ENCODE measurements at places on chromosomes 6 and 20. TPM values are rescaled to one million over a fixed set of nuclear protein-coding genes. Genes with fewer than 3 reads are reported as not detected.

GRCh38 chr20:49149281-49150045 lies 38.7 kb downstream of the STAU1 start:
- DNase-seq = no peak

The RIN2 gene
- total RNA-seq = 10.6 TPM

- no peak for DNase-seq
Observed at GRCh38 chr6:106182455-106182854, 96.3 kb downstream of the PRDM1 start.

DNA sequence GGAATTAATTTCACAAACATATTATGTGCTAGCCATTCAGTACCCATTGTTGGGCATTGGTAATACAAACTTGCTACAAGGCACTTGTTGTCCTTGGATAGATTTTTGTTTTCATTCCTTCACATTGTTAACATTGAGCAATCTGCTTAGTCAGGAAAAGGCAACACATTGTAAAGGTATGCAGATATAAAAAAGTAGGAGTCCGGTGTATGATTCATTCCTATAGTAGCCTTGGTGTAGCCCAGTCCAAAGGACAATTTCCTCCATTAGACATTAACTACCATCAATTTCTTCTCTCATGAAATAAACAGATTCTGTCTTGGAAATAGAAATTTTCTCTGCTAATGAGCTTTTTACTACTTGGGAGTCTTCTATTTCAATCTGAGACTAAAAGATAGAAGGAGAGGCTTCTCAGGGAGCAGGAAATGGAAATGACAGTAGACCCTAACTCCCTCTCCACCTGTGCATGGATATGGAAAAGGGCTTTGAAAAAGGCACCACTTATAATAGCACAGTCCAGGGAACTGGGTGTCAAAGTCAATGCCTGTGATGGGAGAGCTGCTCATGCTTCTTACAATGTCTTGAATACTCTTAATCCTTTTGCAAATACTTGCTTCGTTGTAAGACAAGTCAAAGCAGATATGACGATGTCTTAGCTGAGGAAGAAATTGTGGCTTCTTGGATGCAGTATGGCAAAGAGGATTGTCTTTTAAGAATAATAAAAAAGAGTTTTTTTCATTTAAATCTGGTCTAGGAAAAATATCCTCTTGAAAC lies 369.4 kb upstream of the CITED2 start:
- DNase-seq = peak; percentile 70

DNA sequence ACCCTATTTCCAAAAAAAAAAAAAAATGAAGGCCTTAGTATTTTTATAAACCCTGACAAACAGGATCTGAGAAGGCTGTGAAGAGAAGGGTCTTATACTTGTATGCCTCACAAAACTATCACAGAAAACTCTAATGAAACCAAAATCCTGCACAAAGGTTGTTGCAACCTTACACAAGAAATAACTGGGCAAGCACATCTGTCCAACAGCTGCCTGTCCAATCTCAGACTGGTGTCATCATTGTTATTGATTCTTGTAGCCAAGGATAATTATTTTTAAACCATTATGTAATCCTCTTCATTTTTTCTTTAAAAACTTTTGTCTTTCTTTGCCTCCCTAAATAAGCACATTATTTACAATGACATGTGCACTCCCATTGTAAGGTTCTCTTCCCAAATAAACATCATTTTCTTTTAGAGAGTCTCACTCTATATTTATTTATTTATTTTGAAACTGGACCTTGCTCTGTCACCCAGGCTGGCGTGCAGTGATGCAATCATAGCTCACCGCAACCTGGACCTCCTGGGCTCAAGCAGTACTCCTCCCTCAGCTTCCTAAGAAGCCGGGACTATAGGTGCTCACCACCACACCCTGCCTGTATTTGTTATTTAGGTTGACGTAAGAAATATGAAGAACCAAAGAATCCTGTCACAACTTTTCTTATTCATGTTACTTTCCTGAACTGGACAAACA lies 697.1 kb downstream of the DOK5 start:
- DNase-seq = peak; percentile 77

GRCh38 chr6:125197795-125198269 lies 44.3 kb downstream of the TPD52L1 start:
- peak; percentile 24 for DNase-seq

The HAO1 gene
- not detected for total RNA-seq

GRCh38 chr6:5827056-5827904 lies 179.4 kb downstream of the NRN1 start:
- no peak for DNase-seq

The LEMD2 gene
- total RNA-seq = 71.0 TPM

The COL9A3 gene
- total RNA-seq = 6.1 TPM

DNA sequence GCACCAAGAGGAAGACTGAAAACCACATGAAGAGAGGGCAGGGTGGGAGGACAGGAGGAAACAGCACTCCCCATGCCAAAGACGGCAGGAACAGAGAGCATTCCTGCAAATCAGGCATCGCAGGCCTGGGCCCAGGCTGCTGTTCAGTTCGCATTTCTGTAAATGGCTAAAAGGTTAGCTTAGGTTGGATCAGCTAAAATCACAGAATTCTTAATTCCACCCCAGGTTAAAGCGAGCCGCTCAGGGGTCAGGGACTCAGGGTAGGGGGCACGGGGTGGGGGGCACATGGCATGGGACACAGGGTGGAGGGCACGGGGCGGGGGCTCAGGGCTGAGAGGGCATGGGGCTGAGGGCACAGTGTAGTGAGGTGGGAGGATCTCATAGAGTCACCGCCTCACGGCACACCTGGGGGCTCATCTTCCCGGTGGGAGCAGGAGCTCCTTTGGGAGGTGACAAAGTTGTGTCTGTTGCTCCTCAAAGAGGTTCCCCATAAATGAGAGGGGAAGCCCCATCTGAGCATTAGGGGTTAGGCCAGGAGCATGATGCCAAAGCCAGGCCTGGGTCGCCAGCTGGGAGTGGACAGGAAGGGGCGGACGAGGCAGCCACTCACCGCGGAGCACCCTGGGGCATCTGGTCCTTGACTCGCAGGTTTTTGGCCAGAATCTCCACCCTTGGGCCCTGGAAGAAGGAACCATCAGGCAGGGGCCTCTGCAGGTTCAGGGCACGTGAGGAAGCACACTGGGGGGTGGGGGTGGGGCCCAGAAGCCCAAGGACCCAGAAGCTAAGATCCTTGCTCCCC lies 200.7 kb downstream of the PREX1 start:
- no peak for DNase-seq

The CDSN gene
- total RNA-seq = not detected

DNA sequence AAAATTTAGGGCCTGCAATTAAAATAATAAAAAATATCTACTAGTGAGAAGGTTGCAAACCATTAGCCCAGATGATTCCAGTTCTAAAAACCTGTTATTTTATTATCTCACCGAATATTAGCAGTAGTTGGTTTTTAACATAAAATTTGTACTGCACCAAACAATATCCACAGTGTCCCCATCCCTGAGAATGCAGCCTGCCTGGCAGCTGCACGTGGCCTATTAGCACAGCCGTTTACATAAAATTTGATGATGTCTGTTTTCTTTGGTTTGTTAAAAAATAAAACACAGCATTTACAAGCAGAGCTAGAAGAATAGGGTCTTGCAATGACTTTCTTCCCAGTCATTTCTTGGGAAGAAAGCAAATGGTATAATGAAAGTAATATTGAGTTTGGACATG lies 58.2 kb downstream of the FUT9 start:
- no peak for DNase-seq

GRCh38 chr6:8481727-8482126 lies 46.4 kb upstream of the SLC35B3 start:
- DNase-seq = peak; percentile 15

DNA sequence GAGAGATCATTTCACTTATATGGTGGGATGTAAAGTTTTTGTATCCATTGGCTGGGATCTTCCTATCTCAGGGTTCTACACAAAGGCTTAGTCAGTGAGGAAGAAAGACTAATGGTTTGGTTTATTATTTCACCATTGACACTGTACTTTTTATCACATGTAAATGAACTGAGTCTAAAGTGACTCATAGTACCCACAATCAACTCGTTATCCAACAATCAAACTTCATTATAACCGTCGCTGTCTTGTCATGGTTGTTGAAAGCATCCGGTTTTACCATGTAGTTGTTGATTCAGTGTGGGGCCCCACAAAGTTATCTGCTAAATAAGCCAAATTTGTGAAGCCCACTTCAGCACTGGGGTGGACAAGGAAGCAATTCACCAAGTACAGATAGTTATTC lies 55.8 kb upstream of the MTRF1L start:
- DNase-seq = peak; percentile 77

DNA sequence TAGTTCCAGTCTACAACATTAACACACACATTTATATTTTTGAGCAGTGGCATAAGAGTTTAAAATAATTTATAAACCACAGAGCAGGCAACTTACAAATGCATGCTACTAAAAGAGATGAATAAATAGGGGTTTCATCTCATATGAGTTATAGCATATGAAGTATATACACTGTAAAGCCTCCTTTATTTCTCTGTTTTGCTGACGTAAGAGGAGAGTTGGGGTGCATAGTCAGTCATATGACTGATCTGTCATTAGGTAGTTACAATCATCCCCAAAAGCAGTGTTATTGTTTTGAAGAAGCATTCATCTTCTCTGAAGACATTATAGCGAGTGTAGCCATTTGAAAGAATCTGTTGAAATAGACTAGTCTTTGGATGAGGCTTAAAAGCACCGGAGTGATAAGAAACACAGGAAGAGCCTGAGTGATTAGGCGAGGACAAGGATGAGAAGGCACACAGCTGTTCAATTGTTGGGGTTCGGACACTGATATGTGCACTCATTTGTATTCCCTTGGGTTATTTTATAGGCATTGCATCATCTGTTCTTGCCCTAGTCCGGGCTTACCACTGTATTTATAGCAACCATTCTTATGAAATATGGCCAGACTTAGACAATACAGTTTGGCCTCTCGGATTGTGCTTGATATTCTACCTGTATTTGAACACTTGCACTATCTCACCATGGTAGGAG lies 325.7 kb downstream of the SAMD5 start:
- DNase-seq = no peak

The ECT2L gene
- not detected for total RNA-seq

The YTHDF1 gene
- total RNA-seq = 14.4 TPM

The IL17A gene
- total RNA-seq = not detected

GRCh38 chr6:26286168-26286877 lies 78.7 kb upstream of the BTN3A2 start:
- peak; percentile 70 for DNase-seq

GRCh38 chr20:43820731-43821330 lies 93.8 kb upstream of the TOX2 start:
- no peak for DNase-seq

DNA sequence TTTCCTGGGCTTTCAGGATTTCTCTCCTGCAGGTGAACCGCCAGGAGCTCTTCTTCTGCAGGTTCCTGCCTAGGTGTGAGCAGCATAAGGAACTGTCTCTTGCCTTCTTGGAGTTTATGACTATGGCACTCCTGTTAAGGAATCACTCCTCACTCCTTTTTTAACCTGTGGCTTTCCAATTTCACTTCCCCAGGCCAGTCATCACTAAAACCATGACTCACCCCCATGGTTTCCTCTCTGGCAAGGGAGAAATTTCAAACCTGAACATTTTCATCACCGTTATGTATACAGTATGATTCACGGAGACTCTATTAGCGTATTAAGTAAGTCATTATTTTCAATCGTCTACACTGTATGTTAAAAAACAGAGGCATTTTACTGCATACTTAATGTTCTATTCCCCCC lies 78.2 kb upstream of the ARID1B start:
- peak; percentile 84 for DNase-seq

The DUSP15 gene
- total RNA-seq = 1.9 TPM

GRCh38 chr20:48564982-48565539 lies 262.7 kb downstream of the PREX1 start:
- DNase-seq = no peak

- DNase-seq = no peak
Observed at GRCh38 chr6:167685654-167686053, 141.1 kb upstream of the AFDN start.

GRCh38 chr6:33750244-33750991 lies 3.7 kb upstream of the IP6K3 start:
- DNase-seq = no peak

DNA sequence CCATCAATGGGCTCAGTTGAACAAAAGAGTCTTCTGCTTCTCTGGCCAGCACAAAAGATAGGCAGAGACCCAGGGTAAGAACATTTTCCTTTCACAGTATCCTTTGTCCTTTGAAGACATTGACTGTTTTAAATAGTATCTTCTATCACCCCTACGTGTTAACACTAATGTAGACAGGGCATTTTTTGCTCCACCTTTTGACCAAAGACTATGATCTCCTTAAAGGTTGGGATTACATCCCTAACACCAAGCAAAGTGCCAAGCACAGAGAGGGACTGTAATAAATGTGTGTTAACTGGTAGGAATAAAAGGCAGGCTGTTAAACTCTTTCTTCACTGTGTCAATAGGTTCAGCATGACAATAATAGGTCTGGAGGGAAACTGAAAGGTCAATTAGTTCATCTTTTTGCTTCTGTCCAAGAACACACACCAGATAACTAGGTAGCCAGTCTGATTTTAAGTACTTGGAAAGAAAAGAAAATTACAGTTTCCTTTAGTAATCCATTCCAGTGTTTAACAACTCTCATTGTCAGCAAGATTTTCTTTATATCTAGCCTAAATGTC lies 63.6 kb upstream of the NOX3 start:
- no peak for DNase-seq

The DEFB124 gene
- total RNA-seq = not detected

GRCh38 chr20:9491324-9491723 lies 23.1 kb upstream of the LAMP5 start:
- no peak for DNase-seq

DNA sequence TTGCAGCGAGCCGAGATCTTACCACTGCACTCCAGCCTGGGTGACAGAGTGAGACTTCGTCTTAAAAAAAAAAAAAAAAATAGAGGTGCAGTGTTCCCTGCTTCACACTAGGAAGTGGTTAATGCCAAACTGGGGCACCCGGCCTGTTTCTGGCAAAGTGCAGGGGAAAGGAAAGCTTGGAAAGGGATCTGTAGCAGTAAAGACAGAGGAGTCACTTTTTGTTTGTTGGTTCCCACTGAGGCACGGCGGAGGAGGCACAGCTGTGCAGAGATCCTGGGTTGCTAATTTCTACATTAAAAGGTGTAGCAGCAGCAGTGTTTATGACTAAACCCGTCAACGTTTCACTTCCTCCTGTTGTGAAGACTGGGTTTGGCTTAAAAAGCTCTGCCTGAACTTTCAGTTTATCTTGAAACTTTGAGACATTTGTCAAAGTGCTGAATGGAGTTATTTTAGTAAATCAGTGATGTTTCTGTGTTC lies 125.6 kb downstream of the CARMIL1 start:
- DNase-seq = no peak

Measured in Daoy (cell line).